Right hindlimb (tissue), 1 donor: ENCODE measurements at places on chromosomes 13 and 19.
A peak's percentile ranks its signal among the peaks of the same experiment; 100 is the strongest.

DNA sequence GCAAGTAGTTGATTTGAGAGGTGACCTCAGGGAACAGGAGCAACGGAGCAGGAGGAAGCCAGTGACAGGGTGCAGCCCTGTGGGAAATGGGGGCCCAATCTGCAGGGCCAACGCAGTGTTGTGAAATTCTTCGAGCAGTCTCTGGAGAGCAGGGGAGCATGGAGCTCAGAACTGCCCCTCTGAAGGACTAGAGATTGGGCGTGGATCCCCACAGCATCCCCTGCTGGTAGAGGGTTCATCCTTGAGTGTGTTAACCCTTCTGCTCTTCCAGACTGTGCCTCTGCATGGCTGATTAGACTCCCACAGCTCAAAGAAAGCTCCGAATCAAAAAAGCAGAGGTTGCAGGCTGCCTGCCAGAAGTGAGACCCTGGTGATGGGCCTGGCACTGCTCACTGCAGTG is 77.9 kb upstream of the UQCRFS1 start:
- DNase-seq, result no peak

GRCh38 chr19:55080968-55081769 is 5.5 kb downstream of the EPS8L1 start:
- DNase-seq, result peak; percentile 82

GRCh38 chr13:95660981-95661581 is 15.9 kb upstream of the DNAJC3 start:
- DNase-seq, result no peak

GRCh38 chr19:55687281-55688201 is 12.5 kb downstream of the EPN1 start:
- DNase-seq, result no peak

GRCh38 chr13:27177852-27178251 is 6.2 kb upstream of the USP12 start:
- no peak for DNase-seq

- no peak for DNase-seq
Observed at GRCh38 chr13:51925865-51926527, 64.2 kb downstream of the CCDC70 start.

DNA sequence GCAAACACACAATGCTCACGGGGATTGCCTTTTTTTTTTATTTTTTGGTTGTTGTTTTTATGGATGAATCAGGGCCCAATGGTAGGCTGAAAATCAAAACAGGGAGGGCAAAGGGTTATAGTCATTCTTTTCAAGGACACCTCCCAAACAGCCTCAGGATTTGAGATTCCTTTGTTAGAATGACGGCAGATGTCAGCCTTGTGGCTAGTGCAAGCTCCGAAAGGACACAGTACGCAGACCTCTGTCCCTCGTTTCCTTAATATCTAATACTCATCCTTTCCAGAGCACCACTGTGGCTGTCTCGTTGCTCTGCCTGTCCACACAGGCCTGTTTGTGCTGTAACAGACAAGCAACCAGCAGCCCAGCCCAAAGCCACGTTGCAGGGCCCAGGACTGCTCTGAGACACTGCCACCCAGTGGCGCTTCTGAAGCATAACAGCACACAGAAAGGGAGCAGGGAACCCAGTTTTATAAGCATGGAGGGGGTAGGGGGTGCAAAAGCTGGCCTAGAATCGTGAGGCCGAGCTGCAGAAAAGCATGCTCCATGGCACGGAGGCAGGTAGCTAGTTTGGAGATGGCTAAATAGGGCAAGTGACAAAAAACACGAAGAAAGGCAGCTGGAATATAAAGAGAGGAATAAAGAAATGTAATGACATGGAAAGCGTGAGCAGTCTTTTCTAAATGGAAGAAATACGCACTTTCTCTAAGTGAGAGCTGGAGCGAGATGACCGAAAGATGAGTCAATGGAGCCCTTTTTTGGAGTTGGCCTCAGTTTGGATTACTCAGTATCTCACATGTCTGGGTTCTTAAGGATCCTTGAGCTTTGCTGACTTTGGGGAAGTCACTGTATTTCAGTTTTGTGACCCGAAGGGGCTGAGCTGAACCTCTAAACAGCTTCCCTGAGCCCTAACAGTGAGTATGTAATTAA is 40.7 kb upstream of the MEDAG start:
- peak; percentile 89 for DNase-seq

GRCh38 chr13:92103689-92104153 is 705.3 kb downstream of the GPC5 start:
- DNase-seq, result no peak

- no peak for DNase-seq
Observed at GRCh38 chr19:6593651-6594416, 2.9 kb upstream of the CD70 start.
